ENCODE measurements at places on chromosomes 3 and 15.

DNA sequence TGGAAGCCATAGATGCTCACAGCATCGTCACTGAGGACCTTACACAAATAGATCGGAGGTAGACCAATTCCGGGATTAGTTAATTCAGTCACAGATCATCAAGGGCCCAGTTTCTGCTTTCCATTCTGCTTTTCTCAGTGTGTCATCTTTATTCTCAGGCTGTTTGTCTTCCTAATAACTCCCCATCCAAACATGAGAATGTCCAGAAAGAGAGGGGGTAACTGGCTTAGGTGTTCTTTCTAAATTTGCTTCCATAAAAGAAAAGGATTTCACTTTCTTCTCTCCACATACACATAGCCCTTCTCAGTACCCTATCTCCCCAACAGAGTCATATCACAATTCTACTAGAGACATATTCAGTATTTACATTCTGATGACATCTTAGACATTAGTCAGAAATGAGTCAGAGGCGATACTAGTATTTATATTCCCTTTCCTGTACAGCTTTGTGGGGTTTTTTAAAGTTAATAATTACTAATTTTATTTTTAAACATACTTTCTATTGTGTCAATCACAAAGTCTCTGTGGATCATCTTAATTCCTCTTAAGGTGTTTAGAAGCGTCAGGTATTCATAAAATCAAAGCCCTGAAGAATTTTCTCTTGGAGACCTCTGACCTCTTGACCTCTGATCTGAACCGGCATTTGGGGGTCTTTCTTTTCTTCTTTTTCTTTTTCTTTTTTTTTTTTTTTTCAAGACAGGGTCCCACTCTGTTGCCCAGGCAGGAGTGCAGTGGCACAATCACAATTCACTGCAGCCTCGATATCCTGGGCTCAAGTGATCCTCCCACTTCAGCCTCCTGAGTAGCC, 24.3 kb upstream of the IL12A start:
- no peak for DNase-seq

DNA sequence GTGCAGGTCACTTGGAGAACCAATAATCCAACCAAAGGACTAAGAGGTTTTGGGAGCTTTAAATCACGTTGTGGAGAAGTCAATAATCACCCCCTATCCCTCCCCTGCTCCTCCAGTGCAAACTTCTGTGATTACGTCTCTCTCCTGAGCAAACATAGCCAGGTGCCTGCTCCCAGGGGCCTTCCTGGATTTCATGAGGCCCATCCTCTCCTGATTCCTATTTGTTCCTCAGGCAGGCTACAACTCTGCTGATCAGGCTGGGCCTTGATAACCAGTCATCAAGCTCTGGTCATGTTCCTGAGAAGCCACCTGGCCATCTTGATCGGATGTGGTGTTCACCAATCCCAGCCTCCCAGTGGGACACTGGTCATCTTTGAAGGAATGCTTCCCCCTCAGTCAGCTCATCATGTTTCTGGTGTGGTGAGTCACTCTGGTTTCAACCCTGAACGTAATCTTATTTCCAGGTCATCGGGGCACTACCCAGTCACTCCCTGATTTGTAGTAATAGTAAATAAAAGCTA, 2.9 kb upstream of the ZNF710 start:
- DNase-seq: no peak

DNA sequence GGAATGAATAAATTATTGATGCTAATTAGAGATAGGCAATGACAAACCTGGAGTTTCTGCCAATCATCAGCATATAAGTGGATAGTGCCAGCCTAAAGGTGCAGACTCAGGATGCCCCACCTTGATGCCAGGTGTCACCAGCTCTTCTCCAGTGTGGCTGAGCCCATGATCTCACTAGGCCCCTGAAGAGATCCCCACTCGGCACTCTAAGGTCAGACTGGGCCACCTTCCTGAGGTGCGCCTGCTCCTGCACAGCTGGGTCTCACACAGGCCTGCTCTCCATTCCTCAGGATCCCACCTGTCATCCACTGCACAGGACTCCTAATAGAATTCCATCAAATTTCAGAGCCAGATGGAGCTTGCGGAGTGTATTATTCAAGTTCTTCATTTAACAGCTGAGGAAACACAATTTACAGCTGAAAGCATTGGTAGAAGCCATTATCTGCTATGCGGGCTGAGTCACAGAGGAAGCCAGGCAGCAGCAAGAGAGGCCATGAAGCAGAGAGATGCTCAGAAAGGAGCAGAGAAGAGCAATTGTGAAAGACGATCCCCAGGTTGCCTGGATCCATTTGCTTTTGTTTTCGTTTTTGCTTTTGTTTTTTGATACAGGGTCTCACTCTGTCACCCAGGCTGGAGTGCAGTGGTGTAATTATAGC, 25.1 kb upstream of the FSTL1 start:
- no peak for DNase-seq

GRCh38 chr15:57494581-57494980, 97.1 kb upstream of the MYZAP start:
- no peak for DNase-seq

- DNase-seq: no peak
These were observed 5.0 kb upstream of the CDV3 start for GRCh38 chr3:133568294-133569014.

DNA sequence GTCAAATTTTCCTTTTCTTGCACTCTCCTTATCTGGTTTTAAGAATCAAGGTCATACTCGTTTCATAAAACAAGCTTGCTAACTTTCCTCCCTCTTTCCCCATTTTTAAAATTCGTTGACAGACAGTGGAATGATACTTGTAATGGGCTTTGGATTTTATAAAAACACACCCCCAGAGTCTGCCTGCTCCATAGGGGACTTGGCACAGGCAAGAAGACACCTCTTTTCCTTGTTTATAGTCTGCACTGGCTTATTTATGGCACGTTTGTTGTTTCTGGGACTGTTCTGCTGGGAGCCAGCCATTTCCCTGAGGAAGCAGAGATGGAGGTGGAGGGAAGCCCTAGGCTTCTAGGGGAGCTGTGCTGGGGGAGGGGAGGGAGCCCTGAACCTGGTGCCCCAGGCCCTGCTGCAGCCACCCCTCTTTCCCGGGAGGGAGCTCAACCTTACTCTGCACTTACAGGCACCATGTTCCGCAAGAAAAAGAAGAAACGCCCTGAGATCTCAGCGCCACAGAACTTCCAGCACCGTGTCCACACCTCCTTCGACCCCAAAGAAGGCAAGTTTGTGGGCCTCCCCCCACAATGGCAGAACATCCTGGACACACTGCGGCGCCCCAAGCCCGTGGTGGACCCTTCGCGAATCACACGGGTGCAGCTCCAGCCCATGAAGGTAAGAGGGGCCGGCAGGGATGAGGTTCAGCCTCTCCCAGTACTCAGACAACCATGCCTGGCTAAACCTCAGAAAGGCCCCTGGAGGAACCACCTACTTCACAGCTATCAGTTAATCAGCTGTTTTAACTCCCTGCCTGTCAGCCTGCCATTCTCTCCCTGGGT, 18.3 kb downstream of the ANKRD63 start:
- DNase-seq: no peak

DNA sequence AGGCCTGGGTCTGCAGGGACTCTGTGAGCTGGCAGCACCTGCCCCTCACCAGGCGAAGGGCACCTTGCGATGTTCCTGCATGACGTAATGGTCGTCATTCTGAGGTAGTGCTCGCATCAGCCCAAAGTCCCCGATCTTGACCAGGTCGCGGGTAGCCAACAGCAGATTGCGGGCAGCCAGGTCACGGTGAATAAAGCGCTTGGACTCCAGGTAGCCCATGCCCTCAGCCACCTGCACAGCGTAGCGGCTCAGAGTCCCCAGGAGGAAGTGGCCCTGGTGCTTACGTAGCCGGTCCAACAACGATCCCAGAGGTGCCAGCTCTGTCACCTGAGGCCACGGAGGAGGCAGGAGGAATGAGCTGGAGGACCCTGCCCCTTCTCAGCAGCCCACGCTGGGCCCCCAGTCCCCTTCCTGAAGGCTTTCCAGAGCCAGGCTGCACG, 26.3 kb downstream of the TNK2 start:
- no peak for DNase-seq

DNA sequence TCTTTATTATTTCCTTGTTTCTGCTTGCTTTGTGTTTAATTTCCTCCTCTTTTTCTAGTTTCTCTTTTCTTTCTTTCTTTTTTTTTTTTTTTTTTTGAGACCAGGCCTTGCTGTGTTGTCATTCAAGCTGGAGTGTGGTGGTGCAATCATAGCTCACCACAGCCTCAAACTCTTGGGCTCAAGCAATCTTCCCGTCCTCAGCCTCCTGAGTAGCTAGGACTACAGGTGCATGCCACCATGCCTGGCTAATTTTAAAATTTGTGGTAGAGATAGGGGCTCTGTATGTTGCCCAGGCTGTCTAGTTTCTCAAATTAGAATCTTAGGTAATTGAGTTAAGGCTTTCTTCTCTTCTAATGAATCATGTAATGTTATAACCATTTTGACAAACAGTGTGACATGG, 22.4 kb downstream of the SLMAP start:
- DNase-seq: no peak

- no peak for DNase-seq
These were observed 119.5 kb upstream of the MDFIC2 start for GRCh38 chr3:70431911-70432310.

DNA sequence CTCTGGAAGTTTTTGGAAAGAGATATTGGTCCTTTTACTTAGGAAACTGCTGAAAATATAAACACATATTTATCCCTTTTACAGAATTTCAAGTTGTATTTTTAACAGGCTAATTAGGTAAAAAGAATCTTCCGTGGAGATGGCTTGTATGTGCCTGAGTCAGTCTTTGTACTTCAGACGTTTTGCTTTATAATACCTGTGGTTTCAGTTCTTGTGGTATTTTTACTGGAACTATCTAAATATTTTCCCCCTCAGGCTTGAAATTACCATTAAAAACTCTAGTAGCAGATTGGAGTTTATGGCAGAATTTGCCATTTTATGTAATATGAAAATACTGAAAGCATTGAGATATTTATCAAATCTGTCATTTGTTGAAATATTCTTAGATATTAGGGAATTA, 151.6 kb upstream of the CGNL1 start:
- DNase-seq: no peak

DNA sequence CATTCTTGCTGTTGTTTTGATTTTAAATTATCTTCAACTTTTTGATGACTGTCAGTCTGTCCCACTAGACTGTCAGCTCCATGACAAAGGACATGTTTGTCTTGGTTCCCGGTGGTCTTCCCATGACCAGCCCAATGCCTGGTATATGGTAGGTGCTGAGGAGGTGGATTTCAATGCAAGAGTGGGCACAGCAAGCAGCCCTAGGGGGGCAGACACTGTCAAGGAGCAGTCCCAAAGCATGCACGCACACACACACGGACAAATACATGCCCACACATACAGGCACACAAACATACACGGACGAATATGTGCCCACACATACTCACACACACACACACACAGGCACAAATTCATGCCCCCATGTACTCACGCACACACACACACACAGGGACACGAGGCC, 12.0 kb downstream of the KLF15 start:
- DNase-seq: no peak

DNA sequence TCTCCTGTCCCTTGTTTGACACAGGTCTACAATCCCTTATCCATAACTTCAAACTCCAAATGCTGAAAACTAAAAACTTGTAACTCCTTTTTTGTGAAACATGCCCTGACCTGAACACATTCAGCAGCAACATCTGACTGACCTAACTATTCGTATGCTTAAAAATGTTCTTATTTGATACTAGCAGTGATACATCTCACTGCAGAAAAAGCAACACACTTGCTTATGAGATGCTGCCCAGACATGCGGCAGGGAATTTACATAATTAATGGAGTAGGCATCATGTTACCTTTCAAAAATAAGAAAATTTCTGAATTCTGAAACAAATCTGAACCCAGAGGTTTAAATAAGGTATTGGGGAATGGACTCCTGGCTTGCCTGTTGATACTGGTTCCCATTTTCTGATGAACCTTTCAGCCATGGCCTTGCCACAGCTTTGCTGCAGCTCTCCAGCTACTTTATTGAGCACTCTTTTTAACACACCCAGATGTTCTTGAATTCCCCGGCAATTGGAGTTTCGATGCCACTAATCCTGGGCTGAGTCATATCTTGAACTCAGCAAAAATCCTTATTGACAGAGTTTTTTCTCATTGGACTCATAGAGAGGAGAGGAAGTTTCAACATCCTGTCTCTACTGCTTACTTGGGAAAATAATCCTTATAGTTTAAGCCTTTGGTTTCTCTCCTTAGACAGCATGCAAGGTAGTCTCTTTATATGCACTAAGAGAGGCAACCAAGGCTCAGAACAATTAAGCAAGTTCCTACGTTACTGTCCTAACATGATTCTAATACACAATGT, 296.6 kb upstream of the LMCD1 start:
- no peak for DNase-seq

DNA sequence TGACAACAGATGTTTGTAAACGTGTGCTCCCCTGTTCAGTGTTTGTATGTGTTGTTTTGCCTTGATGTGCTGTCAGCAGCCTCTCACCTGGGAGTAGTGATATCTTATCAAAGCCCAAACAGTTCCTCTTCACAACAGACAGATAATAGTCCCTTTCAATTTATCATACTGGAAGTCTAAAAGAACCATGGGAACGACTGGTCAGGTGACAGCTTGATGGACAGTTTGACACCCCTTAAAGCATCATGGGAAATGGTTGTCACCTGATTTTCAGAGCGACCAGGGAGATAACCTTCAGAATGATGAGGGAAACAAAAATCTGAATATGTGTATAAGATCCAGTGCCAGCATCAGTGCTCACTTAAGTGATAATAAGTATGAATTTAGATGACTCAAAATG, 146.3 kb upstream of the SOX2 start:
- DNase-seq: no peak

GRCh38 chr3:130465521-130465920, 51.5 kb upstream of the COL6A6 start:
- DNase-seq: no peak

GRCh38 chr15:62447742-62448141, 282.7 kb upstream of the C2CD4B start:
- DNase-seq: no peak

DNA sequence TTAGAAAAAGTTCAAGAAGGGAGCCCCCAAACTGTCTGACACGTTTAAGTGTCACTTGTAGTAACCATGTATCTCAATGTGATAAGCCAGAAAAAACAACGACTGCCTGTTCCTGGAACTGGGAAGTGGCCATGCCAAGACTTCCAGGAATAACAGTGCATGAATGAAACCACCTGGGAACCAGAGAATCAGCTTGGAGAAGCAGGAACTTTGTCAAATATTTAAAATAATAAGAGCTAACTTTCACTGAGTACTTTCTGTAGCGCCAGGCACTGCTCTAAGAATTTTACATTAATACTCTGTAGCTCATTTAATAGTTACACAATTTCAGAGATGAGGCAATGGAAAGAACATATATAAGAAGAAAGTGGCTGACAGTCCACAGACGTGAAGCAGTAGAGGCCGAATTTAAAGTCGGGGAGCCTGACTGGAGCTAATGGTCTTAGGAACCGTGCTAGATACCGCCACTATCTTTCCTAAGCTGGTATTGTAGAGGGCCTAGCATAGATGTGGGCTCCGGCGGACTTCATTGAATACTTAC, 876 bp downstream of the PLSCR1 start:
- no peak for DNase-seq

DNA sequence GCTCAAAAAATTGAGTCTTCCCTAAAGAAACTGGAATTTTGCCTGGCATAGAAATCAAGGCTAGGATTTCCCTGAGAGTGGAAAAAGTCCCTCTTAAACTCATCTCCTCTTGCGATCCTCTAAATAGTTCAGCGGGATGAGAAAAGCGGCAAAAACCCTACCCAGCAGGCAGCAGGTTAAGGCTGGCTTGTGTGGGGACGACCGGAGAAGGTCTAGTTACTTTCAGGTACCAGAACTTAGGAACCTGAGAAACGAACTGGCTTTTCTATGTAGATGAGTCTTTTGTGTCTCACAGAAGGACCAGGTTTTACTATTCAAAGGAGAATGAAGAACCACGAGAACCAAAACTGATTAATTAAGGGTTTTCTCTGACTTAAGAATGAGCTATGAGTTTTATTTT, 523.7 kb upstream of the TGFBR2 start:
- no peak for DNase-seq

All from upper lobe of right lung (tissue), 1 donor.